ENCODE measurements at places on chromosomes 1 and 21.

DNA sequence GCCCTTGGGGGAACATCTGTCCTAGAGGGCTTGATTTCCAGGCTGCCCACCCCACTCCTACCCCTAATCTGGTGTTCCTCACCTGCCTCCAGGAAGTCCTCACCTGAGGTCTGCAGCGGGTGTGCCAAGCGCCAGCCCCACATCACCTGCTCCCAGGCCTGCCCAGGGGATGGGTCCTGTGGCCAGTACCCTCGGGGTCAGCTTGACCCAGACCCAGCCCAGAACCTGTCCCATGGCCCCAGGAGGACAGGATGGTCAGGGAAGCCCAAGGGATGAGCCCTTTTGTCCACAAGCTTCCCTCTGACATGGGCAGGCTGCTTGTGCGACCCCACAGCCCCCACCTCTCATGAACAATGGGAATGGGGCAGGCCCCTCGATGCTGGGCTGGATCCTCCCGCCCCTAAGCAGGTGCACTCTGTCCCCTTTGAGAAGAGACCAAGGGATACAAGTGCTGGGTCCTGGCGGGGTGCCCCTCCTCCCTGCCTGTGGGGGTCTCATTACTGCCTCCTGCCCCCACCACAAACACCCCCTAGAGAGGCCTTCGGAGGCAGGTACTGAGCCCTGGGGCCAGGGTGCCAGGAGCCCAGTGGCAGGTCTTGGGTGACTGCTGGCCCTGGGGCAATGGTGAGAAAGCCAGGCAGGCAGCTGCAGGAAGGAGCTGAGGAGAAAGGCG lies 3.2 kb downstream of the MIB2 start:
- DNase-seq: no peak

DNA sequence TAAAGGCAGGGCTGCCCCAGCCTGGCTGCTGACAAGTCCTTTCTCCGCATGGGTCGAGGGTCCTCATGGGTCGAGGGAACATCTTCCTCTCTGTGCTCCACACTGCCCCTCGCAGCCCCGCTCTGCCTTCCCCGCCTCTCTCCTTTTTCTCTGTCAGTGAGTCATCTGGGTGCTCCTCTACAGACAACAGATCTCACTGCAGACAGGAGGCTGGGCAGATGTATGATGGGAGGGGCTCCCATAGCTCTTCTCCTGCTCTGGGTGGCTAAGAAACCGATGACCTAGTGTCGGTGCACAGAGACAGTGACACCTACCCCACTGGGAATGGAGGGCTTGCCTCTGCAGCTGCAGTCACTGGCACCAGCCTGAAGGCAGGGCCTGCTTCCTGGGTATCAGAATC lies 5.5 kb downstream of the KCNA10 start:
- no peak for DNase-seq

- DNase-seq: peak; percentile 35
Measured at GRCh38 chr1:28416509-28417194, 47.1 kb downstream of the PHACTR4 start.

- no peak for DNase-seq
Measured at GRCh38 chr1:223413216-223413615, 20.0 kb downstream of the CCDC185 start.

DNA sequence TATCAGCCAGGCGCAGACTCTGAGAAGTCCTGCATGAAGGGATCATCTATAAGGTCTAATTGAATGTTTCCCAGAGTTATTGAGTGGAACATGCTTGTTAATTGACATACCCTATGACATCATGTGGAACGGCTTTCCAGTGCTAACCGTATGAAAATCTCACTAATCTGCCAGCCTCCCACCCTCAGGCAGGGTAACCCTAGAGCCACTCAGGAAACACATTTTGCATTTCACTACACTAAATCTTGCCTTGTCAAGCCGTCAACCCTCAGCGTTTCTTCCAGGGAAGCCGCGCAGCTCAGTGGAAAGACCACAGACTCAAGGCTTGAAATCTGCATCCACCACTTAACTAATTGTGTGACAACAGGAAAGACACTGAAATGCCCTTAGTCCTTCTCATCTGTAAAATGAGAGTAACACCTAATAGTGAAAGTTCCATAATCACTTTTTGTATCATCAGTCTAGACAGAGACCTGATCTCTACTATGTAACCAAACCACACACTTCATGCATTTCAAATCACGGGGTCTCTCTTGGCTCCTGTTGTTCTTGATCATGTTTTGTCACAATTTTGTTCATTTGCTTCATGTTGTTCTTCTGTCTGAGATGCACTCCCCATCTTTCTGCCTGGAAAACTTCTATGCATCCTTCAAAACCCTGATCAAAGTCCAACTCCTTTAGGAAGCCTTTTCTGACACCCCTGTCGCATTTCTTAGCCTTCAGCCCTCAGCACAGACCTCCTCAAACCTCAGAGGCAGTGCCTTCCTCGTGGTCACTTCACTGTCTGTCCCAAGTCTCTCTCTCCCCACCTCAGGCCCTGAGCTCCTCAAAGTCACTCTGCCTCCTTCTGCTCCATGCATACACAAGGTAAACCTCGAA lies 246.5 kb downstream of the TOMM20 start:
- DNase-seq: no peak
